Activated T-cell treated with anti-CD3 and anti-CD28 coated beads for 24 hours (primary cell): ENCODE measurements at places on chromosomes 11 and 22.

DNA sequence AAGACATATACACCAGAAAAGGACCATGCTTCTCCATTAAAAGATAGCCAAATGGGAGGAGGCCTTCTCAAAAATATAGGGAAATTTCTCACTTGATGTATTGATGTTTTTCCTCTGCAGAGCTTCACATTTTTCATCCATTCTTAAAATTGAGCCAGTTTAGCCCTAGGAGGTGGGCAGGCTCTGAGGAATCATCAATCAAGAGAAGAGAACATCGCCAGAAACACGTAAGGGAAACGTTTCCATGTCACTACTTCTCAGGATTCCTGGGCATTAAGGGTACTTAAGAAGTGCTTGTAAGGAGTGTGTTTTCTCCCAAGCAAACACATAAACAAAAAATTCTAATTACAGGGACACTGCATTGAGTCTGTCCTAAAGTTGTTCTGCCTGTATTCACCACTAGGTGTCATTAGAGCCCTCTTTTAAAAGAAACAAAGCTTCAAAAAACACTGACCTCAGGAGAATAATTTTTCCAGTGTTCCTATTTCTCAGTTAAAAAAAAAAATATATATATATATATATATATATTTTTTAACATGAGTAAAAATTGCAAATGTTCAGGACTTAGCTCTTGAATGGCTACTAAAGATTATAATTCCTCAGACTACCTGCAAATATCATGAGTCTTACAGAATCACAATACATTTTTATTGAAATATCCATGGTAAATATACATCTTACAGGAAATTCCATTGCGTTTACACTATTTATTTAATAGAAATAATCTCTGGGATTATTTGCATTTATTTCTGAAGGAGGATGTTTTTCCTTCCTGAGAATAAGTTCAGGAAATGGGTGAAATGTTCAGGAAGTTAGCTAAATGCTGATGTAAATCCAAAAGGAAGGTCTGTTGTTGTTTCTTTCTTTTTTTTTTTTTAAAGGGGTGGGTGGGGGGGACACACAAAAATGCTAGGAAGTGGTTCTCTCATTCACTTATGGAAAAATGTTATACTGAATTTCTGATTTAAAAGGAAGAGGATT is 16.0 kb downstream of the FZD4 start:
- DNase-seq: no peak

- DNase-seq: no peak
These were observed 34.9 kb downstream of the TBC1D22A start for GRCh38 chr22:46797355-46797754.

DNA sequence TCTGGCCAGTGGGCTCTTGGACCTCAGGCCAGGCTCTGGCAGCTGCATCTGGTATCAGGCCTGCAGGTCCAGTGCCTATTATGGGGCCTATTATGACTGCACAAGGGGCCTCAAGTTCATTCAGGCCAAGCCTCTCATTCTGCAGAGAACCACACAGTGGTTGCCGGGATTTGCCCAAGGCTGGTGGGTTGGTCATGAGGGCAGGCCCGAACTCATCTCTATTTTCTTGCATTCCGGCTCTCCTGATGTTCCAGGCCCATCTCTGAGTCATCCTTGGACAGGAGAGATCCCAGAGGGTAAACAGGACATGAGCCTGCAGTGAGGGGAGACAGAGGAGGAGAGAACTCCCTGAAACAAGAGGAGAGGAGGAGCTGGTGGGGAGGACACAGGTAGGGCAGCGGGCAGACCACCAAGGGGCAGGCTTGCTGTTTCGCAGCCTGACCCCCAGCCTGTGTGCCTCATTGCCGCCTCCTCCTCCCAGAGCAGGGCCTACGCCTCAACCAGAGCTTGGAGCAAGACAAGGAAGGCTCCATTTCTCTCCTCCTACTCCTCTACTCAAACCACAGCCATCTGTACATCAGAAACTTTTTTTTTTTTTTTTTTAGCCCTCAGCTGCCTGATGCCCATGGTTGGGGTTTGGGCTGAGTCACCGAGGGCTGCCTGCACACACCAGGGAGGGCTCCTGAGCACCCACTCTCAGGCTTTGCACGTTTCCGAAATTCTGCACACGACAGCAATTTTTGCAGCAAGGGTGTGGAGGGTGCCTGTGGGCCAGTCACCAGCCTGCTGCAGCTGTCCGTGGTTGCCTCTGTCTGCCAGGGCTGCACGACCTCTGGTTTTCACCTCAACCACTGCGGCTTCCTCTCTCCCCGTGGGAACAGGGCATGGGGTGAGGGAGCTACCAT is 12.7 kb upstream of the TREH start:
- DNase-seq: peak; percentile 45

DNA sequence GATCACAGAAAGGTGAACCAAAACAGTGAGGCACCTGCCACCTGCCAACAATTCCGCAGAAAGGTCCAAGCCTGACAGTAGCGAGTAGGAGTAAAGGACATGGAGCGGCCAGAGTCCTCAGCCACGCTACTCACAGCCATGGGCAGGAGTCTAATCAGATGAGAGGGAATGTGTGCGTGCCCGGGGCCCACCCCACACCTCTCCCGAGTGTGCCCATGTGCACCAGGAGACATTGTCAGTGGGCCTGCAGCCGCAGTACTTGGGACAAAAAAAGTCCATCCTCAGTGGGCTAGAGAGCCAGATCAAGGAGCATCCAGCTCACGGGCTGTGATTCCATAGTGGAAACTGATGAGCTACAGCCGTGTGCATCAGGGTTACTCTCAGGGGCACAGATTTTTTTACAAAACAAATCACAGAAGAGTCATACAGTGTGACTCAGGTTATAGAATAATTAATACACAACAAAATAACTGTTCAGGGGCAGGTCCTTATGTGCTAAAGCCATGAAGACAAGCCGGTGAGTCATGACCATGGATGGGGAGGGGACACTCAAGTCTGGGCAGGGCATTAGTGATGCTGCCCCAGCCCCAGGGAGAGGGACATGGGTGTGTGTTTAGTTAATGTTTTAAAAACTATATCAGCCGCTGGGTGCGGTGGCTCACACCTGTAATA is 12.0 kb downstream of the SART1 start:
- no peak for DNase-seq

GRCh38 chr22:47299863-47300697 is 537.6 kb downstream of the TBC1D22A start:
- no peak for DNase-seq

GRCh38 chr11:86219311-86220193 is 25.0 kb upstream of the EED start:
- DNase-seq: no peak

- DNase-seq: no peak
These were observed 1.2 kb downstream of the CYTH4 start for GRCh38 chr22:37283393-37283937.

- DNase-seq: no peak
These were observed 10.4 kb downstream of the GNAZ start for GRCh38 chr22:23080613-23081290.

DNA sequence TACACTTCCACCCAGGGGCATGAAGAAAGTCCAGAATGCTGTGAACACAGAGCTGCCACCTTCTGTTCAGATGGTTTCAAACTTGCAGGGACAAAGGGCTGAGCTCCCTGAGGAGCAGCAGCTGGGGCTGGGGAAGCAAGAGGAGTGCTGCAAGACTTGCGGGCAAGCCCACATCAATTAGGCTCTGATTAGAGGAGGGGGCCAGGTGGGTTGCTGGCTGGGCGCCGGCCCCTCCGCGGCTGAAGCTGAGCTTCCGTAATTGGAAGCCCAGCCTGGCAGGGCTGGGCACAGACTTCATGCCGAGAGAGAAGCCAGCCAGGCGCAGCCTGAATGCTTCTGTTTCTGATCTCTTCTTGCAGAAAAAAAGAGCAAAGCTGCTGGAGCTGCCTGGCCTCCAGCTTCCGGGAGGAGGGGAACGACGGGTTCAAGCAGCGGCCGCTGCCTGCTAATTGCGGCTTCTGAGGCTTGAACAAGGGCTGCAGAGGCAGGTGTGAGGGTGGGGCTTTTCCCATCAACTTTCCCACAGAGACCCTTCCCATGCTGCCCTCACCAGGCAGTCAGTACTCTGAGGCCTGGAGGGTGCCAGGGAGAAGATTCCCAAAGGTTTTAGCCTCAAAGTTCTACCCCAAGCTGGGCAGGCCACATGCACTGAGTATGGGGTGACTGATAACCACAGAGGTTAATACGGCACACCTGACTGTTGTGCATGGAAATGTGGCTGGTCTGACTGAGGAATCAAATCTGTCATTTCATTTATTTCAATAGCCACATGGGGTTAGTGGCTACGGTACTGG is 91.1 kb upstream of the LMO1 start:
- DNase-seq: no peak

DNA sequence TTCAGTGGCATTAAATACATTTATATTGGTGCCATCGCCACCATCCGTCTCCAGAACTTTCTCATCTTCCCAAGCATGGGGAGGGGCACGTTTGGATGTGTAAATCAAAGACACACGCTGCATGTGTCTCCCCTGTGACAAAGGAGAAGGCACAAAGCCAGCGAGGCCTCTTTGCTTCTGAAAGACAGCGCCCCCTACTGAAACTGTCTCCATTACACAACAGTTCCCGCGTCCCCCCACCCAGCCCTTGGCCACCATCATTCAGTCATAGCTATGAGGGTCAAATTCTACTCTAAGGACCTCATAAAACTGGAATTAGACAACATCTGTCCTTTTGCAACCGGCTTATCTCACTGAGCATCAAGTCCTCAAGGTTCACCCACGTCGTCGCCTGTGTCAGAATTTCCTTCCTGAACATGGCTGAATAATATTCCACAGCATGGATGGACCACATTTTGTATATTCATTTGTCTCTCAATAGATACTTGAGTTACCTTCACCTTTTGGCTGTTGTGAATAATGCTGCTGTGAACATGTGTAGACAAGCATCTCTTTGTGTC is 64.8 kb downstream of the IGF2 start:
- no peak for DNase-seq

DNA sequence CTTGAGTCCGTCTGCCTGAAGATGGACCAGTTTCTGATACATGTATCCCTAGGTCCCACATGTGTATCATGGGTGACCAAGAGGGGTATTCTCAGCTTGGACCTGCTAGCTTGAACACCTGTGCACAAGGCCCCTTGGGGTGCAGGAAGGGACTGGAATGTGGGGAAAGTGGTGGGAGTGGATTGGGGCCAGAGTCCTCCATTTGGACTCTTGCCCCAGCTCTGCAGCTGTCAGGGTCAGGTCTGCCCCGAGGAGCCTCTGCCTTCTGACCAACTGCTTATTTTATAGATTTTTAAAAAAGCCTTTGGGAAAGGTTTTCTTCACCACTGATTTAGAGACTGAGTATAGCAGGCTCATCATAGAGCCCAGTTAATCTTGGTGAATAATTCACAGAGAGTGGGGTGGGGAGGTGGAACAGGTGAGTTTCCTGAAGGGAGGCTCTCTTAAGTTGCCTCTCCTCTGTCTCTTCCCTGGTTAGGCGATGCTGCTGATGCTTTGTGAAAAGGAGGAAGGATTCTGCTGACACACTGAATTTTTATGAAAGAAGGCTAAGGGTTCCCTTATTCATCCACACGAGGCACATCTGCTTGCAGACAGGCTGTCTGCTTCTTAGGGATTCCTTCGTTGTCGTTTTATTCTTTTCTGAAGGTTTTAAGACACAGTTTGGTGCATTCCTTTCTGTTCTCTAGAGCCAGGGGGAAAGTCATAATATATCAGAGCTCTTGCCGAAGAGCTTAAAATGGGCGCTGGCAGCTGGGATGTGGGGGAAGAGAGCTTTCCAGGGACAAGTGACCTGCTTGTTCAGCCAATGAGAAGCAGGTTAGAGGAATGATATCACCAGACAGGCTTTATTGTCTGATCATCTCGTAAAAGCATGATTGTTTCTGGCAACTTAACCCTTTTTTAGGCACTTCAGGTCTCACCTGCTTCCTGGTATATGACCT is 19.9 kb downstream of the TRIM44 start:
- no peak for DNase-seq

- no peak for DNase-seq
These were observed 72.7 kb upstream of the CRTAM start for GRCh38 chr11:122765487-122766131.

- DNase-seq: peak; percentile 85
These were observed at the start of gene WDR74 for GRCh38 chr11:62839050-62839945. Gene WDR74, minus strand, starts transcription at chr11:62839590. Its CDS starts 20 bp downstream, at chr11:62839570.

GRCh38 chr11:84594602-84595001 is 1032.5 kb downstream of the DLG2 start:
- DNase-seq: no peak

DNA sequence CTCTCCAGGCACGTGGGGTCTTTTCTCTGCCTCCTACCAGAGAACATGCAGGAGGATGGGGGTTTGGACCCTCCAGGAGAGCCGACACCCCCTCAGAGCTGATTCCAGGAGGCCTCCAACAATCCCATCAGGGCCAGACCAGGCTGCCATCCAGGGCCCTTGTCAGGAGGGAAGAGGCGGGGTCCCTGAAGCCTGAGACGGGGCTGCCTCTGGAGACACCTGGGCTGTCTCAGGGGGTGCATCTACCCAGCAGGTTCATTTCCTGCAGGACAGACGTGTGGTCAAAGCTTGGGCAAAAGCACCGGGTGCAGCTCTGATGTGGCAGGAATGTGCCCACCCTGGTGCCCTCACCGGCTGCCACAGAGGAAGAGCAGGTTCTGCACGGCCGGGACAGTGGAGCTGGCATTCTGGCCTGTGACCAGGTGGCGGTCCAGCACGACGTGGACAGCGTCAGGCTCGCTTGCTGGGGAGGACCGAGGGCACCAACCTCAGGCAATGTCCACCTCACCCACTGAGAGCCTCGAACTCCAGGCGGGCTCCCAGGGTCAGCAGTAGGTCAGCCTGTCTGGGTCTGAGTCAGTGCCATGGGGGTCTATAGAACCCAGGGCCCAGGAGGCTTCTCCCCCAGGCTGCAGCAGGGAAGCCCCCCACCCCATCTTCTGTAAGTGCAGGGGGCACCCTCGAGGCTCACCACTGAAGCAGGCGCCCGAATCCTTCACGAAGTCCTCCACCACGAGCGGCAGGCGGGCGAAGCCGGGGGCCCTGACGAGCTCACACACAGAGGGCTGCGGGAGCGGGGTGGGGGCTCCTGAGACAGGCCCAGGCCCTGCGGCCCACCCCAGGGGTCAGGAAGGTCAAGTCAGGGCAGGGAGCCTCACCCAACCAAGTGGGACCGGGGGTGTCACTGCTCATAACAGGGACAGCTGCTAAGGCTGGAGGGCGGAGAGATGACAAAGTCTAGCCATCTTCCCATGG is 6.4 kb downstream of the GATD1 start:
- no peak for DNase-seq

DNA sequence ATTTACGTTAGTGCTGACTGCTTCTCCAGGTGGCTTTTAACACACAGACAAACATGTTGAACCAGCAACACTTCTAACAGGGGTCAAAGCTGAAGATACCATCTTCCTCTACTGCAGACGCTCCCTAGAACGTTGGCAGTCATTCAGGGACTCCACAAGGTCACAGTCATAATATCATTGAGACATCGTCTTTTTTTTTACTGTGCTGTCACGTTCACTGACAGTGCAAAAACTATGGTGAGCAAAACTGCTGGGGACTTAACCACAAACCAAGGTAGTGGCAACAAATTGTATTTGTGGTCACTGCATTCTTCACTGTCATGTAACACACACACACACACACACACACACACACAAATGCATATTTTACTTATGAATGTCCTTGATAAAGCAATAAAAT is 244.9 kb downstream of the CASP12 start:
- no peak for DNase-seq
